ENCODE measurements at places on chromosomes 12 and 14.
A peak's percentile ranks its signal among the peaks of the same experiment; 100 is the strongest.

DNA sequence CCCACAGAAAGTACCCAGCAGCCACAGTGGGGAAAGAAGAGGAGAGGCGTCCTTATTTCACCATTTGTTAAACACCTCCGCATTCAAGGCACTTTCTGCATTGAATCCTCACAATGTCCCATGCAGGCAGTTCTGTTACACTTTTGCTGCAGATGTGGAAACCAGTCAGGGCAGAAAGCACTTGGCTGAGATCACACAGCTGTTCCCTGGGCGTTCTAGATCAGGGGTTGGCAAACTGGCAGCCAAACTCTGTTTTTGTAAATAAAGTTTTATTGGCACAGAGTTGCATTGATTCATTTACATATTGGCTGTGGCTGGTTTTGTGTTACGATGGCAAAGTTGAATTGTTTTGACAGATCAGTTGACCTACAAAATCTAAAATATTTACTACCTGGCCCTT, 20.1 kb downstream of the FOXN4 start:
- DNase-seq, result no peak

DNA sequence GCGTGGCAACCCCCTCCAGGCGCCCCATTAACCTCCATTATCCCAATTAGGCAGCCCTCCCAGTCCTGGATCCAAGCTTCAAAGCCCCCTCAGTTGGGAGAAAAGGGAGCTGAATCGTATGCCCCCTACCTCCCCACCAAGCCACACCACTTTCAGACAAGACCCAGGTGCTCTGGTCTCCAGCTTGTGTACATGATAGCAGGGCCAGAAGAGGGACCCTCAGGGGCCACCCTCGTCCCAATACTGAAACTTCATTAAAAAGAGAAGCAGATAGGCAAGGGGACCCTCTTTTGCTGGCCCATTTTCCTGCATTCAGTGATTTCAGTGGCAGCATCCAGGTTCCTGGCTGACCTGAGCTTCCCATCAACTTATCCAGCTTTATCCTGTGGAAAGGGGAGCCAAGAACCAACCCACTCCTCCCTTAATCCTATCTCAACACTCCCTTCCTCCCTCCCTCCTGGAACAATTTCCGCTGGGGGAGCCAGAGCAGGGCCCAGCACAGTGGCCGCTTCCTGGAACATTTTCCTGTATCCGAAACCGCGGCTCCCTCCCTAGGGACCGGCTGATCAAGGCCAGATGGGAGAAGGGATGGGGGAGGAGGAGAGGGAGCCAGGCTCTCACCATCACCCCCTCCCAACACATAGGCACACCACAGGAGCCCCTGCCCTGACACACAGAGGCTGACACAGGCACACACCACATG, 9.5 kb upstream of the SP7 start:
- no peak for DNase-seq

- no peak for DNase-seq
These were observed 65.1 kb upstream of the SRSF5 start for GRCh38 chr14:69701857-69702256.

GRCh38 chr12:68904351-68904962, 28.5 kb downstream of the CPM start:
- DNase-seq, result no peak

DNA sequence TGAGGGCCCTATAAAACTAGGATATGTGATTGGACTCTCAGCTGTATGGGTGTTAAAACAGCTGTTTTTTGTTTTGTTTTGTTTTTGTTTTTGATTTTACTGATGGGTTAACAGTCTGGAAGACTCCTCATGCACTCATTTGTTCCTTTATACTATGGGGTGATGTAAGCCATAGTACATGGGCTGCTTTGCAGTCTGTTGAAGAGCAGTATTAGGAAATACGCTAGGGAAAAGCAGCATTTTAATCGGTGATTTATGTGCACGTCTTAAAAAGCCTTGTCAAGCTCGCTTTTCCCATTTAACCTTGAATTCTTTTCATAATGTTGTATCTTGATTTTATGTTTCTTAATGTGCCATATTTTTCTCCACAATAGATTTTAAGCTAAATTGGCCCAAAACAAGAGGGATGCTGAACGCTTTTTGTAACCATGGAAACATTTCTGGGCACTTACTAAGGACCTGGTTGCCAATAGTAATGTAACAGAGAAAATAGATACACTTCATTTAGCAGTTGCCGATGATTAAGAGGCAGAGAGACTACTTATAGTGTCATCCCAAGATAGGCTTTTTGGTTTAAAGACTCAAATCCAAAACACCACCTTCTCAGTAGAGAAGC, 244.0 kb downstream of the SNAPC1 start:
- no peak for DNase-seq

DNA sequence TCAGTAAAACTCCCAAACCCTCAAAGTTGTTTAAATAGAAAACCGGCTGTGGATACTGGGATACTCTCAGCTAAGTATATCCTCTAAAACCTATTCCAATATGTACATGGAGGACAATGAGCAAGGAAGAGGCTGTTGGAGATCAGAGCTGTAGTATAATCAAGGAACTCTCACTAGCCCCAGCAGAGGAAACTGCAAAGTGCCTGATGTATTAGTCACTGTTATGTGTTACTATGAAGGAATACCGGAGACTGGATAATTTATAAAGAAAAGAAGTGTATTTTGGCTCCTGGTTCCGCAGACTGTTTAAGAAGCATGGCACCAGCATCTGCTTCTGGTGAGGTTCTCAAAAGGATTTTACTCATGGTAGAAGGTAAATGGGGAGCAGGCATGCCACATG, 65.6 kb upstream of the RPL10L start:
- DNase-seq, result peak; percentile 10

DNA sequence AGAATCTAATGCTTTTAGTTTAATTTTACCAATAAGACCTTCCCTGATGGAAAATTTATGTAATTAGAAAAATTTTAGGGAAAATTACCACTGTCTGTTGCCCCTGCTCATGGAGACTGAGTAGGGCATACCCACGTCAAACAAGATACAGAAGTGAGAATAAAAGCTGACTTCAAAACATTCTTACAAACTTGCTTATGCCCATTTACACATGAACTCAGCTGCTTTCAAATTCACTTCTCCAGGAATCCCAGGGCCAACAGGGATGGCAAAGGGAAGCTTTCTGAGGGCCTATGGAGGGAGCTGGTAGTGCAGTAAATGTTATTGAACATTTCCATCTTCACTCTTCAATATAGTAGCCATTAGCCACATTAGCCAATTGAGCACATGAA, 4.8 kb upstream of the NINJ2 start:
- DNase-seq, result no peak

DNA sequence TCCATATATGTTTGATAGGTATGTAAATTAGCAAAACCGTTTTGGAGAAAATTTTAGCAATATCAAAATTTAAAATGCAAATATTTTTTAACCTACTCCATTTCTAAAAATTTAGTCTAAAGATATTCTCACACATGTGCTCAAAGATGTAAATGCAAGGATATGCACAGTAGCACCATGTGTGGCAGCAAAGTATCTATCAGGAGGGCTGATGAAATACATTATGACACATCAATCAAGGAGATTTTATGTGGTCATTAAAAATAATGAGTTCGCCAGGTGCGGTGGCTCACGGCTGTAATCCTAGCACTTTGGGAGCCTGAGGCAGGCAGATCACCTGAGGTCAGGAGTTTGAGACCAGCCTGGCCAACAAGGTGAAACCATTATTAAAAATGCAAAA, 8.0 kb upstream of the C1R start:
- DNase-seq, result no peak

- no peak for DNase-seq
These were observed 178.6 kb downstream of the SNAPC1 start for GRCh38 chr14:61940666-61941420.

DNA sequence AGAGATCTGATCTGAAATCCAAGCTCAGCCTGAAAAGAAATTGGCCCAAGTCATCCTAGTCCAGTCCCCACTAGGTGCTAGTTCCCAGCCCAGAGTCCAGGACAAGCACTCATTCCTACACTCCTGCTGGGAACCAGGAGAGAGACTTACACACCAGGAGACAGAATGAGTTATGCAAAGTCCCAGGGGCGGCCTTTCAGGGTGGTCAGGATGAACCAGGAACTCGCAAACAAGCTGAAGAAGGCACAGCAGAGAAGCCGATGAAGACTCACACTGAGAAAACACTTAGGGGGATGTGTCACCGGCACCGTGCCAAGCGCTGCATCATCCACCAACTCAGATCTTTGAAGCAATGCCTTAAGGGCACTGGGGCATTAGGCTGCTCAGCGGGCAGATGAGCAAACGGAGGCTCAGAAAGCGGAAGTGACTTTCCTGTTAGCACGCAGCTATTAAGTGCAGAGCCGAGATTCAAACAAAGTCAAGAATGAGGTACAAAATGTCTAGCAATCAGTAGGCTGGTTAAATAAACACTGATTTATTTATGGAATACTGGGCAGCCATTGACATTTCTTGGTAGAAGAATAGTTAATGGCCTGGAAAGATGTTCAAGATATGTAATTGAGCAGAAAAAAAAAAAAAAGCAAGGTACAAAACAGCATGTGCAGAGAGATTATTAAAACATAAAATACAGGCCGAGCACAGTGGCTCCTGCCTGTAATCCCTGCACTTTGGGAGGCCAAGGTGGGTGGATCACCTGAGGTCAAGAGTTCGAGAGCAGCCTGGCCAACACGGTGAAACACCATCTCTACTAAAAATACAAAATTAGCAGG, 78.7 kb downstream of the LRRC74A start:
- DNase-seq, result peak; percentile 99

- DNase-seq, result peak; percentile 92
These were observed 445.8 kb downstream of the ATP23 start for GRCh38 chr12:58387199-58387598.

DNA sequence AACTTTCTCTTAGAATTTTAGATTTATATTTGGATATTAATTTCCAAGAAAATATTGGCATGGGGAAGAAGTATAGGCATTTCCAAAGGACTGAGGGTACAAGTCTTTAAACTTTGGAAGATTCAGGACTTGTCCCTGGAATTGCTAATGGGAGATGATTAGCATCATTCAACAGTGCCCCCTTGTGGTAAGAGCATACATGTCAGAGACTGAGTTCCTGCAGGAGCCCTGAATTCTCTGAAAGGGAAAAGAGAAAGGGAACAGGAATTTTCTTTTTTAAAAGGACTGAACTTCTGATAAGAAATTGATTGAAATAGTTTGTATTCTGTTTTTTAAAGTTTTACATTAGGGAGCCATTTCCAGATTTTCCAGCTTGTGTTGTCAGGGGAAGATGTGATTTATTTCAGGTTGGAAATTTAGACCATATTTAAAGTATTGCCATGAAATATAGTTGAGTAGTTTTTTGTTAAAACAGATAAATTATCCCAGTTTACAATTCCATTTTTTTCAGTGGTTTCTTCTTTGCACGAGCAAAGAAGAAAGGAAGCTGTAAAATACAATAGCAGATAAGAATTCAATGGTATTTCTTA, 44.0 kb upstream of the REP15 start:
- peak; percentile 89 for DNase-seq

DNA sequence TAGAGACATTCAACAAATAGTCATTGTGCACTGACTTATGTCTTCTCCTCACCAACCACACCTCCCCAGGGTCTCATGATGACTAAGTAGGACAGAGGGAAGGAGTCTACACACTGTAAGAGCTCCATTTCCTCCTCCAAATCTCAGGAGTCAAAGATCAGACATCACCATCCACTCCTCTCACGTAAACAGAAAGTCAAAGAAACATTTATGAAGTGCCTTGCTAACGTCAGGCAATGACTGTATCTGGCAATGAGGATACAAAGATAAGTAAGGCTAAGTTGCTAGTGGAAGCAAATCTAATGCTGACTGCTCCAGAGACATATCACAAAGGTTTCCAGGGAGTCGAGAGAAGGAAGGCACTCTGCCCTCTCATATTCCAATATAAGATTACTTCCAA, 88.9 kb downstream of the SLC2A13 start:
- DNase-seq, result peak; percentile 6

GRCh38 chr14:77638771-77639171, 22.3 kb upstream of the SPTLC2 start:
- DNase-seq, result peak; percentile 97

DNA sequence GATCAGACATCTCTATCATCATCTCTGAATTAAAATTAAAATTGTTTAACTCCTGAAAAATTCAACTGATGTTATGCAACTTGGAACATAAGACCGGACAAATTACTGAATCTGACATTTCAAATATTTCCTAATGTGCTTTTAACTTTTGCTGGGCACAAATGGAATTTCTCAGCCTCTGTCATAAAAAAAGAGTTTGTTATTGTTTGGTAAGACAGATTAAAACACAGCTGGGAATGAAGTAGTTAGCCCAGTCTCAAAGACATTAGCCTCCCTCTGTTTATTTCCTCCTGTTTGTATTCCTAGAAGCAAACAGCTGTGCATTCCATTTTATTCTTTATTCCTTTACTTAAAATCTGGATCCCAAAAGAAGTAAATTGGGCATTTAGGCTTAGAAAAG, 29.4 kb downstream of the PLEKHA5 start:
- DNase-seq, result no peak

GRCh38 chr12:124754949-124755800, 108.5 kb downstream of the SCARB1 start:
- DNase-seq, result peak; percentile 29

- DNase-seq, result no peak
These were observed 17.4 kb downstream of the PYGL start for GRCh38 chr14:50926851-50927386.

DNA sequence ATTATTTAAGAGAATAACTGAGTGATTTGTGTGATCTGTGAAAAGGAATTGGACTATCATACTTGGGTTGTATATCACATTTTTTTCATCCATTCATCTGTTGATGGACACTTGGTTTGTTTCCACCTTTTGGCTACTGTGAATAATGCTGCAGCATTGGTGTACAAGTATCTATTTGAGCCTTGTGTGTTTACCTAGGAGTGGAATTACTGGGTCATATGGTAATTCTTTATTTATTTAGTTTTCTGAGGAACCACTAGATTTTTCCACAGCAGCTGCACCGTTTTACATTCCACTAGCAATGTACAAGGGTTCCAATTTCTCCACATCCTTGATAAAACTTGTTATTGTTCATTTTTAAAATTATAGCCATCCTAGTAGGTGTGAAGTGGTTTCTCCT, 56.1 kb downstream of the APAF1 start:
- DNase-seq, result no peak

DNA sequence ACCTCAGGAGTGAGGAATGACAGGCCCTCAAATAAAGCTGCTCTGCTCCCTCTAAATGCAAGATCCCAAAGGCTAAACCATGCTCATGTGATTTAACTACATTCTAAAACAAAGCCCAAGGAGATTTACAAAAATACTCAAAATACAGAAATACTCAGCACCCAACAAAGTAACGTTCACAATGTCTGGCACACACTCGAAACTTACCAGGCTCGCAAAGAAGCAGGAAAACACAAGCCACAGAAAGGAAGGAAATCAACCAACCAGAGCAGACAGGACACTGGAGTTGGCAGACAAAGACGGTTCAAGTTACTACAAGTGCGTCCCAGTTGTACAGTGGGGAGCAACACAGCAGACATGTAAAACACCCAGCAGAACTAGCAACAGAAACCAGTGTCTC, 33.4 kb downstream of the STX2 start:
- no peak for DNase-seq

All from ELR (cell line).